ENCODE measurements at places on chromosomes 6 and 20. TPM values are rescaled to one million over a fixed set of nuclear protein-coding genes. Genes with fewer than 3 reads are reported as not detected.

DNA sequence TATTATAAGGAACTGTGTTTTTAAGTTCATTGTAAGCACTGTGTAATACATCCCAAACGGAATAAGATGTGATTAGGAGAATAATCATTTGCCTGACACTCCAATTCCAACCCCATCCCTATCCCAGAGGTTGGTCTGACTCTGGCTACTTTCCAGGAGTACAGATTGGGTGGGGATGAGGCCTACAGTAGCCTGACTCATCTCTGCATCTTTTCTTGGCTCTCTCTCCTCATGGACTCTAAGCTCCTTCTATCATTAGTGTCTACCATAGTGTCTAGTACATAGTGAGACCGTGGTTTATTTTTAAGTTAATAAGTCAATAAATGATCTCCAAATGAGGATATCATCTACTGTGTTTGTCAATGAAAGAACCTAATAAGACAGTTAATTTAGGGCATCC, 92.2 kb upstream of the CNKSR3 start:
- DNase-seq, result no peak

DNA sequence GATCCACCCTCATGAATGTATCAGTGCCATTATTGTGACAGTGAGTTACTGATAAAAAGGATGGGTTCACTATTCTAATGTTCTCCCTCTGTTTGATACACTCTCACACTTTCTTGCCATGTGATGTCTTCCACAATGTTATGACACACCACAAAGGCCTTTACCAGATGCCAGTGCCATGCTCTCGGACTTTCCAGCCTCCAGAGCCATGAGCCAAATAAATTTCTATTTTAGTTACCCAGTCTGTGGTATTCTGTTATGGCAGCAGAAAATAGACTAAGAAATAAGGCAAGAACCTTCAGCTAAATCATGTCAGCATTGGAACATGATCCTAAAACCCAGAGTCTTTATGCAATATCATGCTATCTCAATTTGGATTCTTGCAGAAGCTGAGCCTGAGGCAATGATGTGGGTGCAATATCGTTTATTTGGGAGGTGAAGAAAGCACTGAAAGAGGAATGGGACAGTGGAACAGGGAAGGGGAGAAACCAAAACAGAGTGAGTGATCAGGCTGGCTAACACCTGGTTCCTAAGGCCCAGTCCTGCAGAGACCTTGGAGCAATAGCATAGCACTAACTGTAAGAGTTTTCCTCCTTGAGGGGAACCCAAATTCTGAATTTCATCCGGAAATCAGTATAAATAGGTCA, 130.4 kb upstream of the LRFN2 start:
- DNase-seq, result no peak

DNA sequence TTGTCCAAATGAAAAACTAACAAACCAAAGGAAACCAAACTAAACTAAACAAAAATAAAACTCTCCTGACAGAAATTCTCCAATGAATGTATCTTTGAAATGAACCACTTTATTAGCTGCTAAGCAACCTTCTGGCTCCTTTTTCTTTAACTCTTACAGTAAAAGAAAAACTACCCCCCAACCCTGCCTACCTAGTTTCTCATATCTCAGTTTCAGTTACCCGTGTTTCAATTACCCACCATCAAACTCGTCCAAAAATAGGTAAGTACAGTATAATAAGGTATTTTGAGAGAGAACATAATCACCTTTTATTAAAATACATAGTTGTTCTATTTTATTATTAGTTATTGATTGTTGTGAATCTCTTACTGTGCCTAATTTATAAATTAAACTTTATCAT, 177.4 kb upstream of the THEMIS start:
- no peak for DNase-seq

- DNase-seq, result no peak
Measured at GRCh38 chr6:34757687-34758274, 476 bp downstream of the SNRPC start.

- DNase-seq, result peak; percentile 28
Measured at GRCh38 chr20:45450097-45450818, 19.3 kb upstream of the WFDC2 start.

- DNase-seq, result no peak
Measured at GRCh38 chr6:68122032-68122431, 513.0 kb upstream of the ADGRB3 start.

DNA sequence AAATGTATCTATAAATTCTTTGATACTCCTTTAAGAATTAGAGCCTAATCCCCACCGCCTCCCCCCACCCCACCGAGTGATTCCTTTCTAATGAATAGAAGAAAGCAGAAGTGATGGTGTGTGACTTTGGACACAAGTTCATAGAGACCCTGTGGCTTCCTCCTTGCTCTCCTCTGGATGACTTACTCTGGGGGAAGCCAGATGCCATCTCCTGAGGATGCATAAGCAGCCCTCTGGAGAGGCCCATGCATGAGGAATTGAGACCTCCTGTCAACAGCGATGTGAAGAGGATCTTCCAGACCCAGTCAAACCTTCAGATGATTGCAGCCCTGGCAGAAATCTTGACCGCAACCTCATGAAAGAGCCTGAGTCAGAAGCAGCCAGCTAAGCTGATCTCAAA, 21.1 kb downstream of the AHCY start:
- no peak for DNase-seq

GRCh38 chr6:130269969-130270635, 47.4 kb upstream of the SAMD3 start:
- no peak for DNase-seq

The CPNE5 gene
- polyA plus RNA-seq, result 0.03 TPM

The ADGRF5 gene
- not detected for polyA plus RNA-seq
